Myometrial cell (primary cell): ENCODE measurements at places on chromosomes 3 and 15. TPM values are rescaled to one million over a fixed set of nuclear protein-coding genes. Genes with fewer than 3 reads are reported as not detected.

The LMCD1 gene
- 121 and 123 TPM in 2 replicates for total RNA-seq

The ATG3 gene
- total RNA-seq = 72.4 and 85.4 TPM in 2 replicates

The A4GNT gene
- not detected in 2 replicates for total RNA-seq

The IGF1R gene
- total RNA-seq = 12.9 and 27.4 TPM in 2 replicates

The TMIE gene
- not detected in 2 replicates for total RNA-seq

The HESX1 gene
- not detected in 2 replicates for total RNA-seq

The CD86 gene
- not detected in 2 replicates for total RNA-seq

The TMEM158 gene
- 83.0 and 89.3 TPM in 2 replicates for total RNA-seq

The GCNT3 gene
- not detected in 2 replicates for total RNA-seq

The NR1I2 gene
- total RNA-seq = not detected in 2 replicates

The TXNRD3 gene
- total RNA-seq = 10.4 and 11.7 TPM in 2 replicates

The MOBP gene
- total RNA-seq = not detected in 2 replicates

The ITIH1 gene
- total RNA-seq = not detected in 2 replicates

The AQP9 gene
- total RNA-seq = not detected in 2 replicates

The CD96 gene
- total RNA-seq = not detected in 2 replicates

The RNF13 gene
- total RNA-seq = 38.8 and 43.0 TPM in 2 replicates

The HRG gene
- not detected in 2 replicates for total RNA-seq

The MESP2 gene
- total RNA-seq = under 0.01 and 2.8 TPM in 2 replicates
